Glomerular endothelial cell (primary cell): ENCODE measurements at places on chromosomes 2 and 18.
A peak's percentile ranks its signal among the peaks of the same experiment; 100 is the strongest.

GRCh38 chr2:55843096-55843993 is 80.2 kb downstream of the EFEMP1 start:
- DNase-seq, result no peak

DNA sequence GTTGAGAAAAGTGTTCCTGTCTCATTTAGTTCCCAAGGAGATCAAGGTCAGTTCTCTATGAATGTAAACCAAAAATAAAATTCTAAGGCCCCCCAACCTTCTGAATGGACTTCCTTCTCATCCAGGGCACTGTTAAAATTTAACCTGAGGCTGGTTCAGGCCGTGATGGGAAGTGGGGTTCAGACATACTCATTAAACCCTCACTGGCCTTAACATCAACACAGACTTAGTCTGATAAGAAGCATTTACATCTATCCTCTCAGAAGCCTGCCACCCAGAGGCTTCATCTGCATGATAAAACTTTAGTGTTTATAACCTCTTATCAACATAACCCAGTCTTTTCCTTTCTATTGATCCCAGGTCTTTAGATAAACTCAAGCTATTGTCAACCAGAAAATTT is 22.4 kb downstream of the ITSN2 start:
- no peak for DNase-seq

DNA sequence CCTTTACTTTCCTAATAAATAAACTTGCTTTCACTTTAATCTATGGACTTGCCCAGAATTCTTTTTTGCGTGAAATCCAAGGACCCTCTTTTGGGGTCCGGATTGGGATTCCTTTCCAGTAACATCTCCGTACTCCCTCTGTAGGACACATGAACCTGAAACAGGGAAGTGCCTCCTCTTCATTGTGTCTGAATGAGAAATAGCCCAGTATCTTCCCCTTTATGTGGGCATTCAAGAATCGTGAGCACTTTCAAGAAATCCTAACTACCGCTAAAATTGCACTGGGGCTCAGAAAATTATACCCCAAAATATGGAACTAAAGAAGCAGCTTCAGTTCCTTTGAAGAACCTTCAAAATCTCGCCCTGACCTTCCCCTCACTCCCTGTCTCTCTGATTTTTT is 7.8 kb upstream of the POMC start:
- DNase-seq, result no peak

- no peak for DNase-seq
These were observed 152.6 kb upstream of the KYNU start for GRCh38 chr2:142724713-142725349.

- no peak for DNase-seq
These were observed 19.1 kb upstream of the NARS1 start for GRCh38 chr18:57640749-57641148.

DNA sequence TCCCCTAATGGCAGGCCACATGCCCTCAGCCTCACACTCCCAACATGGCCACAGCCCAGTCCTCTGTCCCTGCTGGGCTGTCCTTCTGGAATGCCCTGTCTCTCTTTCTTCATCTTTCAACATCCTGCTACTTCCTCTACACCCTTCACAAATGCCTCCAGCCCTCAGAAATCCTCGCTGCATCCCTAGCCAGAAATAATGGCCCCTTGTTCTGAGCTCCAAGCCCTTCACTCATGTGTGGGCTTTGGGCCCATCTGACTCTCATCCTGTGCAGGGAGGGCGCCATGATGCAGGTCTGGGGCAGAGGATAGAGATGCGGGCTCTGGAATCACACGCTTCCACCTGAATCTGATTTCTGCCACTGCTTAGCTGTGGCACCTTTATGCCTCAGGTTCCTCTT is 181.9 kb downstream of the TNS1 start:
- DNase-seq, result no peak

DNA sequence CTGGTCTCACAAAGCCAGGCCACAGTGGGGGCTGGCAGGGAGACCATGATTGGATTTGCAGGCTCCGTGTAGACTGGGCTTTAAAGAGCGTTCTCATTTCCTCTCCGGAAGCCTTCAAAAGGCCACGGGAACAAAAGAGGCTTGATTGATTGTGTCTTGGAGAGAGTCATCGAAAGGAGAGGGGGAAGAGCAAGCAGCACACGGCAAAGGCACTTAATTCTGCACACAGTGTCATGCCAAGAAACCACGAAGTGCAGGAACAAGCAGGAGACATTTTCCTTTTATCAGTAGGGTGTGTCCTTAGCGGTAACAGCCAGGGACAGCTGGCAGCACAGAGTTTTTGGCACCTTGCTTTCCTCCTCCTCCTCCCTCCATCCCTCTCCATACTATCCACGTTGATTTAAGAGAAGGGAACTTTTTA is 47.7 kb downstream of the GLI2 start:
- peak; percentile 25 for DNase-seq

DNA sequence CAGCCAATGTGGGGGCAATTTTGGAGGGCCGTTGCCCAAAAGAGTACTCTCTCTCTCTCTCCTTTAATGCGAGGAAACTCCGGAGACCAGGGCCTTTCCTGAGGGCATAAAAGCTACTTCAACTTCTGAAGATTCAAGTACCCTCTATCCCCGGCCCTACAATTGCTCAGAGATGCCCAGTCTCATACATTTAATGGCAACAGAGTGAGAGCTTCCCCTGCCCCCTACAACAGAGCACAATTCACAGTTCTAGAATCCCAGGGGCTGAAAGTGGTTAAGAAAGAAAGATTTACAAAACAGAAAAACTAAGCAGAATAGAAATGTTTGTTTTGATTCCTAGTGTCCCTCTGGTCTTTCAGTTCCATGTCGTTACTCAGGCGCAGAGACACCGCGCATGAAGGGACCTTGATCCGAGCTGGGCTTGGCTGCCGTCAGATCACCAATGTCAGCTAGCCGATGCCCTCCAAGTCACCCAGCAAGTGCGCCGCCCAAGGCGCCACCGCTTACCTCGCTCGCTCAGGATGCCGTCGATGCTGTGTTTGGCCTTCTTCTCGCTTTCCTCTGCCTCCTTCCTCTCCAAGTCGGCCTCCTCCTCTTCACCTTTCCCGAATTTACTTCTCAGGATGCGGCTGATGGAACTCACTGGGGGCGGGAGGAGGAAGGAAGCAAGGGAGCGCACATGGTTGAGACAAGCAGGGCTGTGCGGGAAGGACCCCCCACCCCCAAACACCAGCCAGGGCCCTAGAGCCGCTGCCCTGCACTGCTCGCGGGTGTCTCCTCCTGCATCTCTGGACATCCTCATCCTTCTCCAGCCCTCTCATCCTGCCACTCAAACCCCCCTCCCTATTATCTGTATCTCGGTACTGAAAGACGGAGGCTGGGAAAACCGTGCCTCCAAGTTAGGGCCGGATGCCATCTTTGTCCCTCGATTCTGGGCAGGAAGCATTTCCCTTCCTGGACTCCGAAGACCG is 4.9 kb downstream of the PAX3 start:
- no peak for DNase-seq

- peak; percentile 71 for DNase-seq
These were observed 86.1 kb upstream of the PNPT1 start for GRCh38 chr2:55779459-55780421.

GRCh38 chr2:29751390-29751789 is 170.0 kb downstream of the ALK start:
- no peak for DNase-seq

GRCh38 chr2:60324536-60324935 is 228.9 kb downstream of the BCL11A start:
- no peak for DNase-seq

DNA sequence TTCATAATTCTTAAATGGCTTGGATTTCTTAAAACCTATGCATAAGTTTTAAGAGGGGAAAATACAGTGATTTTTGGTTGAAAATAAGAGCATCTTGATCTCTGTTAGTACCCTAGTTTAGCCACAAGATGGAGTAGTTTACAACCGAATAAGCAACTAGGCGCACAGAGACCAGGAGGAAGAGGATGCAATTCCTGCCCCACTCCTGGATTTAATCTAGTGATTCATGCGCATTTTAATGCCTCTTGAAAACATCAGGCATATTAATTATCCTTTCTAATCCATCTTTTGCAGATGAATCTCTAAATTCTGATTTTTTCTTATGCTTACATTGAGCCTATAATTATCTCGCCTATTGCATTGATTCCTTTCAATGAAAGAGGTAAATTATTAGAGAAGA is 76.7 kb downstream of the MRPS9 start:
- DNase-seq, result peak; percentile 52

DNA sequence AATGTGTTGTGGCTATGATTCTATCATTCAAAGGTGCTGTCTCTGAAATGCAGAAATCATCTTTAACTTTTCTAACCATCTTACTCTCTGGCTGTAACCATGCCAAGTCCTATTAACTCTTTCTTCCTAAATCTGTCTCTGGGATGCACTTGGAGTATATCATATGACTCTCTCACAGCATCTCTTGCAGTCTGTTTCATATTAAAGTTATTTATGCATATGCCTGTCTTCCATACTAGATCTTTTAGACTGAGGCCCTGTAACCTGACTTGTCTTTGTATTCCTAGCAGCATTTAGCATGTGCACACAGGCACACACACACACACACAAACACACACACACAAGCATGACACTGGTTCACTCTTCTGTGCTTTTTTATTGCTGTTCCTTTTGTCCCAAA is 320.6 kb downstream of the ETAA1 start:
- DNase-seq, result no peak

DNA sequence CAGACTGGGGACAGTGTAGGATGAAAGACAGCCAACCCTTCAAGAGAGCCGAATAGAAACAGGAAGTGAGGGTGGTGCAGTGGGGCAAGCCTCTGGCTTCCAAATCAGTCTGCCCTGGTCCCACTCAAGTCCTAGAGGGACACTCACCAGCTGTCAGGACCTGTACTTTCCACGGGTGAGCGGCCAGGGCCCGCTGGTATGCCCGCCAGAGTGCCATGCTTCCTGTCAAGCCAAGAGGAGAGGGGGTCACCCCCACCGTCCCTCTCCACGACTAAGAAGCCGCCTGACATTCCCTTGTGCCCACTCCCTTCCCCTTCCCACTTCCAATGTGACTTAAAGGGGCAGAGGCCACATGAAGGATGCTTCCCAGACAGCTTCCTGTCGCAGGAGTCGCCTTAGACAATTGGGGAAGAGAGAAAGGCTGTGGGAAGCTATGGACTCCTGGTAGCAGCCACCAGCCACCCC is 564 bp downstream of the MPV17 start:
- DNase-seq, result no peak

DNA sequence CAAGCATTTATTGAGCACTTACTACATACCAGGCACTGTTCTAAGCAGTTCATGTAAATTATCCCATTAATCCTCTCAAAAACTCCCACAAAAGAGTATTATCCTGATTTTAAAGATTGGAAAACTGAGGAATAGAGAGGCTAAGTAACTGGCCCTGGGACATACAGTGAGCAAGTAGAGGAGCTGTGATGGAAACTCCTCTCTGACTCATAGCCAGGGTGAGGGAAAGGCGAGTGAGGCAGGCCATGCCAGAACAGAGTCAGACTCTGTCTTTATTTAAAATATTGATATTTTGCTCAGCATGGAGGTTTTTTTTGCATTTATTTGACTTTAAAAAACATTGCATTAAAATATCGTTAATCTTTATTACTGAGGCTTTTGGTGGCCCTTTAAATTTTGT is 208.0 kb downstream of the LOXHD1 start:
- DNase-seq, result no peak

DNA sequence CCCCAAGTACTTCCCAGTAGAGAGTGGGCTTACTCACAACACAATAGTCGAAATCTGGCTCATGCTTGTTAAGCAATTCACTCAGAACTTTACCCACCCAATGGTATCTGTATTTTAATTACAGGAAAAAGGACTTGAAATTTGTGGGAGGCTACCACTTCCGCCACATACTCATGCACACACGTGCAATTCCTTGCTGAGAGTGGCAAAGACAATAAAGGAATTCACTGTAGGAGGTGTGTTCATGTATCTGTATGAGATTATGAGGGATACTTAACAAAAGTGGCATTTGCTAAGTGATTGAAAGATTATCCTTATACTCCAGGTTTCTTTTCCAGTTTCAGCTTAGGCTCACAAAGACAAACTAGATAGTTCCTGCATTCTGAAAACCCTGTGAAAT is 14.9 kb upstream of the LYPD6 start:
- DNase-seq, result no peak

GRCh38 chr2:8448824-8449556 is 232.9 kb upstream of the ID2 start:
- no peak for DNase-seq

DNA sequence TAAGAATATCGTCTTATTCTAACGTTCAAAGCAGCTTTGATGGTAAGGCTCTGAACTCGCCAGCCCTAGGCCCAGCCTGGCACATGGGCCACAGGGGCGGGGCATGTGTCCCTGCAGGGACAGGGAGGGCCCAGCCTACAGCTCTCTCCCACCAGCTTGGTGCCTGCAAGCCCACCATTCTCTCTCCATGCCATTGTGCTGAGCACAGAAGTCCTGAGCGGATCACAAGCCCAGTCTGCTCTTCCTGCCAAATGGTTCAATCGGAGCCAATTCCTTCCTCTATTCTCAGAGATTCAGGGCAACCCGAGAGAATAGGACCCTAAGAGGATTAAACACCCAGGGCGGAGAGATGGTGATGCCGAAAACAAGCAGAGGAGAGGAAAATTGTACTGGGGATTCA is 50.3 kb upstream of the APCDD1 start:
- DNase-seq, result no peak

DNA sequence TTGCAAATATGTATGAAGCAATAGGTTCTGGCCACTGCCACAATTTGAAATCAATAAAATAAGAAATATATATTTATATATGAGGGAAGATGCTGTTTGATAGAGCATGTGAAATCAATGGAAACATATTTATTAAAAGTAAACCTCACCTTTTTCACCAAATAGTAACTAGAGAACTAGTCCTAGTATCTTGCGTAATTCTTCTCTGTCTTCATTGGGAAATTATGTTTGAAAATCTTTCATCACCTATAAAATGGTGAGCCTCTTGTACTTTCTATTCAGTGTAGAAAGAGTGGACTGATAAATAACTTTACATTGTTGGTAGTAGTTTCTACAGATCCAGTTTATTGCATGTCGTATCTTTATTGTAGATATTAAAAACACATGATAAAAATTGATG is 103.0 kb downstream of the CD226 start:
- no peak for DNase-seq

DNA sequence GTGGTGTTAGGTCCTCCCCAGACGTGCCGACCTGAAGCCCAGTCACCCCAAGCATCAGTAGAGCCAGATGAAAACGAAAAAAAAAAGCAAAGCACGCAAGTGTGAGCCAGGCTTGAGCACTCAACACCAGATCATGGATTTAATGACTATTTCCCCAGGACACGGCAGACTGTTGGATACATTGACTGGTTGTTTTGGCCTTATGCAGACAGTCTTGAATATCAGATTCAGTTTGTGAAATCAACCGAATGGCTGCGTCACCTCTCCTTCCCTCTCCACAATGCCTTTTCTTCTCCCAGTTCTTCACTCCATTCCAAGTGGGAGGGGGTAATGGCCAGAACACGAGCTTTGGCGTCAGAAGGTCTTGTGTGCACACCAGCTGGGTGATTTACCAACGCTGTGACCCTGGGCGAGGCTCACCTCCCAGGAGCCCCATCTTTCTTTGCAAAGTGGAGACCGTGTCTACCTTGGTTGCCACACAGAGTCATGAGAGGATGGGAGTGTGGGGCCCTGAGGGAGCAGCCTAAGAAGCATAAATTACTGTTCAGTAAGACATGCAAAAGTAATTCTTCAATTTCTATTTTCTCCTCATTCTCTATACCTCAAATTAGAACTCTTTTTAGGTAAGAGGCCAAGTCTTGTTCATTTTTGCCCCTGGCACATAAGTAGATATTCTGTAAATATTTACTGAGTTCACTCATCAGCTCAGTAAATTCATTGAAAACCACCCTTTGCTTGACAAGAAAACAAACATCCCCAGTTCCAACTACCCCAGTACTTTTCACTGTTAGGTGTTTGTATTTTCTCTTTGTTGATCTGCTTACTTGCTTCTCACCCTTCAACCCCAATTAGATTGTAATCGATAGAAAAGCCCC is 181.1 kb upstream of the COPS8 start:
- no peak for DNase-seq
